Stimulated activated CD4-positive, alpha-beta T cell treated with anti-CD3 and anti-CD28 coated beads, Interleukin-1b, Interleukin-23, amount 100 ng/mL, for 1 hour (primary cell): ENCODE measurements at places on chromosomes 12 and 14.

DNA sequence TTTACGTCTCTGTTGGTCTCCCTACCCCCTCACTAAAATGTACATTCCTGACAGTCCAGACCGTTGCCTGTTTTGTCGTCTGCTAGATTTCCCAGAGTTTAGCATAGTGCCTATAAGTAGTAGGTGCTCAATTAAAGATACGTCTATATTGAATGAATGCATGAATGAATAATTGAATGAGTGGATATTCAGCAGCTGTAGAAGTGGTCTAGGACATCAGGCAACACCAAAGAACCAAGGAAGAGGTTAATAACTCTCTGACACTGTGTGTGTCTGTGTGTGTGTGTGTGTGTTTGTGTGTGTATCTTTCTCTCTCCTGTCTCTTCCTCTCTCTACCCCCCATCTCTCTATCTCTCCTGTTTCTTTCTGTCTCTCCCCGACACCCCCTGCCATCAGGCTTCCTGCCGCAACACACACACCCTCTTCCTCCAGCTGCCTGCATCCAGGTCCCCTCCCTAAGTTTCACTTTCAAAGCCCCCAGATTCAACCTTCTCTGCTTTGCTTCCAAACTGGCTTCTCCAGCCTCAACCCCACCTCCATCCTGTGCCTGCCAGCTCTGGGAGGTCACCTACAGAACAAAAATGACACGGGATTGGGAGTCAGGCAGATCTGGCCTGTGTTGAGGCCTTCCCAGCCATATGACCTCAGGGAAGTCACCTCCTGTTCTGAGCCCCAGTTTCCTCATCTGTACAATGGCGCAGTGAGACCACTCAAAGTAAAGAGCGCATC, 119.9 kb upstream of the NCOR2 start:
- DNase-seq = no peak

- peak; percentile 14 for DNase-seq
Observed at GRCh38 chr12:44774815-44775411, 101.2 kb downstream of the NELL2 start.

DNA sequence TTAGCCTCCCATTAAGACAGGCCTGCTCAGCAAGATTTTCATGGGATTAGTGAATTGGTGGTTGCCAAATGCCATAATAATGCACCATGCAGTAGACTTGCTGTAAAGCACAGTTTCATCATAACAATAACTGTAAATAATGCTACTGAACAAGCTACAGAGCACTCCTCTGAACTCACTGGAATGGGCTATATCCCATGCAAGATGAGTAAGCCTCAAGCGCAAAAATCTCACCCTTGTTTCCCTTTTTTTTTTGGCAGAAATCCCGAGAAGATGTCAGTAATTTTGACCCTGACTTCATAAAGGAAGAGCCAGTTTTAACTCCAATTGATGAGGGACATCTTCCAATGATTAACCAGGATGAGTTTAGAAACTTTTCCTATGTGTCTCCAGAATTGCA, 145.9 kb upstream of the HIF1A start:
- DNase-seq = no peak

GRCh38 chr12:51377099-51377984, 13.9 kb downstream of the GALNT6 start:
- DNase-seq = no peak

DNA sequence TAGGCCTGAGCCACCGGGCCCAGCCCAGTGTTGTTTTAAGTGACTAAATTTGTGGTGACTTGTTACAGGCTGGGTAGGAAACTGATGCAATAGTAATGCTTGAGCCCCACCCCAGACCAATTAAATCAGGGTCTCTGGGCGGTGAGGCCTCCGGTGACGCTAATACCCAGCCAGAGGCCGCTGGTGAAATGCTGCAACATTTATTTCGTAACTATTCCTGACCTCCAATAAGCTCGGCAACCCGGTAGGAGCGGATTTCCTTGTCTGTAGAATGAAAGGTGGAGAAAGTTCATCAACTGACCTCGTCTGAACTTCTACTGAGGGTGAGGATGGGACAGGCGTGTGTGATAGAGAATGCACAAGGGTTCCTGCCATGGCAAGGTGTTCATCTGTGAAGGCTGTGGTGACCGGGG, 42.3 kb downstream of the FZD10 start:
- no peak for DNase-seq
